Activated CD8-positive, alpha-beta memory T cell treated with anti-CD3 and anti-CD28 coated beads for 48 hours (primary cell): ENCODE measurements at places on chromosomes 1 and 21.

DNA sequence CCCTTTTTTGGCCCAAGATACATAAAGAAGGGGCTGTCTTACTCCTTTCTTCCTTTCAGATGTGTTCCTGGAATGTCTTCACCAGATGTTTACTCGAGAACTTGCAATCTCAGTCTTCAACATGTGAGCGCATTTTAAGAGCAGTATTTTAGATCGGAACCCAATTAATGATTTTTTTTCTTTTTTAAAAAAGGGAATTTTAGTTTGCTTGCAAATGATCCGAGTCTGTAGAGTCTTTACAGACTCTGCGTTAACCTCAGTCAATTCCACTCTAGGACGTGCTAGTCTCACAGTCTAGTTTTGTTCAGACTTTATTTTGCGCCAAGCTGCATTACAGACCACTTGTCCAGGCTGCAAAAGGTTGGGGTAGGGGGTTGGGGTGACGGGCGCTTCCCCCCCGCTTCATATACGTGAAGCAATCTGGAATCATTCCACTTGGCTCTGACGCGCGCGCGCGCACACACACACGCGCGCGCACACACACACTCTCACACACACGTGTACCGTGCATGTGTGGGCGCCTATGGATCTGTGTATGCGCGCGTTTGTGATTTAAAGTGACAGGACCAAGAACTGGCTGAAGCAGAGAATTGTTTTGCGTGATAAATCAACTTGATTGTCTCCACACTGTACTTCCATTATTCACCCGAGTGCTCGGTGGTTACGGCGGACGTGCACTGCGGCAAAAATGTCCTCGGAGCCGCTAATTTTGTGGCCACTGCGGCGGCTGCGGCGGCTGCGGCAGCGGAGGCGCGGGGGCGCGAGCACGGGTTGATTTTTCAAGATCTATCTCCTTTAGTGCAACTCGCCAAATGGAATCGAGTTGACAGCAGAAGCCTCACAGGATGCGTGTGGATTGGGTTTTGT is 25.6 kb upstream of the NFIA start:
- no peak for DNase-seq

- no peak for DNase-seq
Measured at GRCh38 chr21:44021064-44021463, 9.0 kb downstream of the TRAPPC10 start.

- no peak for DNase-seq
Measured at GRCh38 chr1:215192306-215192705, 109.8 kb downstream of the KCNK2 start.

DNA sequence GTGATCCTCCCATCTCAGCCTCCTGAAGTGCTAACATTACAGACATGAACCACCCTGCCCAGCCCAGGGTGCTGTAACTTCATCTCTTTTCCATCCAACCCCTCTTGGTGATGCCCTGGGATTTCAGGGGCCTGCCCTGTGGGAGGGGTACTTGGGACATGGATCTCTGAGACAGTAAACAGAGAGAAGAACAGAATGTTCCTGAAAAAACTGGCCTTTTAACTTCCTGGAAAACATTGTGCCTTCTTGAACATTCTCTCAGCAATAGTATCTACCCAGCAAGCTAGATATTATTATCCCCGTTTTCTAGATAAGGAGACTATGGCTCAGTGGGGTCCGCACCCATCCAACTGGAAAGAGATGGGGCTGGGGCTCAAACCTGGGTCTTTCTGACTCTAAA is 57.0 kb downstream of the VWA5B1 start:
- no peak for DNase-seq

GRCh38 chr1:54096877-54097240 is 43.5 kb downstream of the TCEANC2 start:
- DNase-seq: no peak
